ENCODE measurements at places on chromosomes 7 and 10.

DNA sequence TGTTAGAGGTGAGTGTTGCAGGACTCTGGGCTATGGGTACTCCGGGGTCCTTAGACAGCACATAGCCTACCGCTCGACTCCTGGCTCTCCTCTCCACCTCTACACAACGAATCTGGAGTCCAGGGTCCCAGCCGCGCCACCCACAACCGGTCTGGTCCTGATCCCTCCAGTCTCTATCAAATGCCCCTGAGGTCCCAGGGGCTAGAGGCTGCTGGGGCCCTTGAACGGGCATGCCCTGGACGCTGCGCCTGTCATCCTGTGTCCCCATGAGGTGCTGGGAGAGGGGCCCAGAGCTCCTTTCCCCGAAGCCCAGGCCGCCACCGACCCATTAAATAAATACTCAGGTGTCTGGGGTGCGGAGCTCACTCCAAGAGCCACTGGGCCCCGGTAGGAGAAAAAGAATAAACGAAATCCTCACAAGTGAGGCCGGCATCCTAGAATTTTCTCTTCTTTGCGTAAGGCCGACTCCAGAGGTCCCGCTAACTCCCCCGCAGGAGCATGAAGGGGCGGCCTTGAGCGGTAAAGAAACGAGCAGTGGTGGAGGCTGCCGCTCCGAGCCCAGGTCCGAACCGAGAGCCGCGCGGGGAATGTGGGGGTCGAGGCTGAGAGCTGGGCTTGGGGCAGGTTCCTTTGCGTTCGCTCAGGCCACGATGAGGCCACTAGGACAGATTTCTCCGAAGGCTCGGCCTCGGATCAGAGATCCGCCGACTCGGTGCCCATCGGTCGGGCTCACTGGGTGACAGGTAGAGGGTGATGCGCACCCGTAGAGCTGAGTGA lies 166.7 kb downstream of the NRF1 start:
- DNase-seq, result no peak

GRCh38 chr10:103854686-103855391 lies 537 bp downstream of the SH3PXD2A start:
- peak; percentile 28 for DNase-seq

DNA sequence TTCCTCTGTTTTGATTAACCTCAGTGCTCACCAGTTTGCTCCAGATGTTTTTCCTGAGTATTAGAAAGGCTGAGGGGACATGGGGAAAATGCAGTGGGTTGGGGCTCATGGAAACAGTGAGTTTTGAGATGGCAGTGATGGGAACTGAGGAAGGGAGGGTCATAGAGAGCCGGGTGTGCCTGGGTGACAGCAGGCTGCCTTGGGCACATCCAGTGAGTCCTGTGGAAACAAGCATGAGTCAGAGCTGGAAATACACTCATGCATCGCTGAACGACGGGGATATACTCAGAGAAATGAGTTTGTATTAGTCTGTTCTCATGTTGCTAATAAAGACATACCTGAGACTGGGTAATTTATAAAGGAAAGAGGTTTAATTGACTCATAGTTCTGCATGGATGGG lies 202.2 kb downstream of the TMEM178B start:
- no peak for DNase-seq

GRCh38 chr7:158979023-158979529 lies 122.7 kb downstream of the DYNC2I1 start:
- DNase-seq, result no peak

DNA sequence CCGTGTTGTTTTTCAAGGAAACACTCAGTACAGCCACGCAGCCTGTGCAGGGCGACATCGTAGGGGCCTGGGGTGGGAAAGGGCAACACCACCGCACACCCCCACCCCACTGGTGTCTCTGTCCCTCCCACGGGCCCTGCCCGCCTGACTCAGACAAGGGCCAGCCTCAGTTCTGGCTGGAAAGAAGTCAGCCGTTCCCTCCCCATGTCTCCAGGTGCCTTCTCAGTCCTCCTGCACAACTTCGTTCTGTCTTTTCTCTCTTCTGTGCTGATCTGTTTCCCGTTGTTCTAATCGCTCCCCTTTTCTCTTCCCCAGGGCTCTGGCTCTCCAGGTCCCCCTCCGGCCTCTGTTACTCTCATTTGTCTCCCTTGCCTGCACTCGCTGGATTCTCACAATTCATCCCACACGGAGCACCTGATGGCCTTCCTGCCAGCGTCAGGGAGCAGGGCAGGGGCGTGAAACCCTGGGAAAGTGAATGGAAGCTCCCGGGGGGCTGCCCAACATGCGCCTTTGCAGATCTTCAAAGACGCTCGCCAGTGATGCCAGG lies 97.7 kb downstream of the WDR37 start:
- DNase-seq, result no peak

GRCh38 chr7:2956526-2957368 lies 86.9 kb downstream of the CARD11 start:
- DNase-seq, result no peak

DNA sequence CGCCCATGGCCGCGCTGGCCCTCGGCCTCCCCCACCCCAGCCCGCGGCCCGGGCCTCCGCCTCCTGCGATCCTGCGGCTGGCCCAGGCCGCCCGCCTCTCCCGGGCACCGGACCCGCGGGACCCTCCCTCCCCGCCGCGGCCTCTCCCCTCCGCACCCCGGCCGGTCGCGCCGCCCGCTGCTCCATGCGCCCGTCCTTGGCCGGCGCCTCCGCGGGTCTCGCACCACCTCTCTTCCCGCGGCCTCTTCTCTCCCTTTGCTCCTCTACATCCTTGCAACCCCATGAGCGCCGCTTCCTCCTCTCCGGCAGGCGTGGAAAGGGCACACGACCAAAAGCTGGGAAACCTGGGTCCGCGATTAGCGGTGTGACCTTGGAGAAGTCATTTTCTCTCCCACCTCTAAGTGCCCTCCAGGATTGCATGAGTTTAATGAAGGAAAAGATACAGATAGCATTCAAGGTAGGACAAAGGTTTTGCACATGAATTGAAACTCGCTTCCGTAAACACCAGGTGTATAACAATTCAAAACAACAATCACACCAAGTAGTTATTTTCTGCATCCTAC lies 448 bp upstream of the SRPK2 start:
- peak; percentile 19 for DNase-seq

- DNase-seq, result no peak
Measured at GRCh38 chr7:1087465-1087814, 473 bp upstream of the GPER1 start.

DNA sequence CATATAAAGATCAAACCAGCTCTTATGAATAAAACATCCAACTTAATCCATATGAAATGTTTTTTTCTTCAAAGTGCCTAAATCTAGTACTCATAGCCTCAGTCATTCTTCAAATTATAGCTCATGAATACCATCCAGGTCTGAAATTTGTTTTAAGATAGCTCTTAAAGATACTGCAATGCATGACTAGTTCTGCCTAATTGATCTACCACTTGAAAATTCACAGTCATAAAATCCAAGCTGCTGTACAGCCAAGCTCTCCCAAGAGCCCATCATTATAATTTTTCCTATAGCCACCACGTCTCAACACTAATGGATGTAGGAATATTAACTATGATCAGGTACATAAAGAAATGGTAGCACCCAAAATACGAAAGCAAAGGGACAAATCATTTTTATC lies 87.9 kb upstream of the RNF148 start:
- no peak for DNase-seq

DNA sequence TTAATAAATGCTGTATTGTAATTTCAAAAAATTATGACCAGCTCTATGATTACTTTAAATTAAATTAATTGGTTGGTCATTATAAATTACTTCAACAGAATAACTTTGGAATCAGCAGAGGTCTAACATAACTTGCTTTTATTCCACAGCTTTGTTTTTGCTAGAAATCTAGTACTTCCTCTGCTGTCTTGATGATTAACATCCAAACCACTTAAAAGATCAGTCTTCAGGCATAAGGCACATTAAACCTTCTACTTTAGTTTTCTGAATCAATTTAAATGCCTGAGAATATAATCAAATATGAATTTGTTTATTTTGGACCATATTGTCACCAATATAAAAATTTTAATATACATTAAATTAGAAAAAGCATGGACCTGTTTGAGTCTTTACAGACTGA lies 465.3 kb downstream of the ARL4A start:
- no peak for DNase-seq

GRCh38 chr7:95594185-95594584 lies 2.1 kb downstream of the PDK4 start:
- no peak for DNase-seq

- DNase-seq, result no peak
Measured at GRCh38 chr7:107917763-107918651, 27.0 kb downstream of the DLD start.

- DNase-seq, result no peak
Measured at GRCh38 chr10:19606968-19607367, 209.3 kb upstream of the PLXDC2 start.

DNA sequence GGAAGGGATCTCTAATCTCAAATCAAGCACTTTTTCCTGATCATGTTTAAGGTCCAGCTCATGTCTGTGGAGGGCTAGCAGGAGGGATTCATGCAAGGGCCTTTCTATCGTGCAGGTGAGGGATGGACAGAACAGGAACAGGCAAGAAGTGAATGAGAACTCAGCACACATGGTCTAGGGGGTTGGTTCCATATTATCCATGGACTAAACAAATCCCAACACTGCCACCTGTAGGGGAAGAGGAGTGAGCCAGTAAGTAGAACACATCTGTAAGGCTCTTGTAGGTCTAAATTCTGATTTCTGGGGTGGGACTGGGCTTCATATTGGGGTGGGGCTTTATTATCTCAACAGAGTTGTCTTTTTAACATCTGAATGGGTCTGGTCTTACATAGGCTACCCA lies 138.0 kb upstream of the TARP start:
- no peak for DNase-seq

GRCh38 chr7:77553123-77553522 lies 16.0 kb downstream of the PTPN12 start:
- no peak for DNase-seq

GRCh38 chr7:150382123-150382843 lies 3.2 kb downstream of the ZNF775 start:
- DNase-seq, result no peak

GRCh38 chr10:63636812-63637211 lies 115.6 kb downstream of the REEP3 start:
- no peak for DNase-seq

DNA sequence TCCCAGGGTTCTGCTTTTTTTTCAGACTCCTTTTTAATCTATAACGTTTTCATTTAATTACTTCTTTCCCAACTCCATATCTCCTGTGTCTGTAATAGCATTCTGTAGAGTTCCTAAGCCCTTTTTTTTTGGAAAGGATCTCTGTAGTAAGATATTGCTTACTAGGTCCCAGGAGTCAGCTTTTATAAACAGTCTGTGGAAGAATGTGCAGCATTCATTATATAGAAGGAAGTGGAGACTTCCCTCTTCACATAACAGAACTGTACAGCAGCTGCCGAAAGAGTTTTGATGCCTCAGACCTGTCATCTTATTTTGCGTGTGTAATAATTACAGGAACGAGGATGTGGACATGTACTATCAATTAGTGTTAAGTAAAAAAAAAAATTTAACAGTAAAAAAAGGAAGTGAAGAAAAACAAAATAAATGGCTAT lies 7.4 kb upstream of the STEAP4 start:
- DNase-seq, result no peak

GRCh38 chr10:128080231-128080630 lies 46.0 kb downstream of the MKI67 start:
- DNase-seq, result no peak

- no peak for DNase-seq
Measured at GRCh38 chr10:120456626-120457430, at the start of gene PLPP4. Gene PLPP4 (plus strand): TSS chr10:120457227. CDS start chr10:120457306, 79 bp downstream.

DNA sequence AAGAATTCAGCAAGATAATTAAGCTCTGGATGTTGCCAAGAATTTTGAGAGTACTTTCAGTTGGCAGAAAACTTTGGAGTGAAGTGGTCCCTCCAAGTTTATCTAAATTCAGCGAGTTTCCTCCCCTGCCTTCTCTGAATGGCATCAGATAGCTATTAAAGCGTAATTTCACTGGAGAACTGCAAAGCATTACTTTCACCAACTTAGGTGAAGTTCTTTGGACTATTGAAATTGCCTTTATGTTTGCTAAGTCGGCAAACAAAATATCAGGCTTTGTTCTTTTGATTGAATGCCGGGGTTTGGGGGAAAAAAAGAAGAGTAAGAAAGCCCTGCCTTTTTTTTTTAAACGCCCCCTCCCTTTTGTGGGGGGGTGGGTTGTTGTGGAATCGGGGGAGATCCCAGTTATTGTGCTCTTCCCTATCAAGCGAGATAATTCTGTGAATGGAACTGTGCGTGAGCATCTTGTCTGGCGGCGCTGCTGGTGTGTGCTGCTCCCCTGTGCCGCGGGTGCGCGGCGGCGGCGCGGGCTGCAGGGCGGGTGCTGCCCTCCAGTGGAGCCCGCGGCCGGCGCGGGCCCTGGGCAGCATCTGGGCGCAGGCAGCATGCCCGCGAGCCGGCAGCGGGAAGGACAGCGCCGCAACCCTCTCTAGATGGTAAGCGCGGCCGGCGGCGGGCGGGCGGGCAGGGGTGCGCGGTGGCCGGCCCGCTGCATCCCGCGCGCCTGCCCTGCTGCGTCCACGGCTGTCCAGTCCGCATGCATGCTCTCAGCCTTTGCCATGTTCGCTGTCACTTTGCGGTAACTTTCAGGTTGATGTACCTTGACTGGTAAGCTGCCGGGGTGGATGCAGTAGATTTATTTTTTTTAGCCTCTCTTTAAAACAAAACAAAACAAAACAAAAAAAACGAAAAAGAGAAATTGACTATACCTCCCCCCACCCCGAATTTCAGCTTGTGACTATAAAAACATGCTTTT lies 176.5 kb downstream of the TCF7L2 start:
- DNase-seq, result peak; percentile 51

Data from activated naive CD4-positive, alpha-beta T cell treated with anti-CD3 and anti-CD28 coated beads, Interleukin-2, amount 50 U/mL, for 16 hours (primary cell).